ENCODE measurements at places on chromosomes 7 and 10. TPM values are rescaled to one million over a fixed set of nuclear protein-coding genes. Genes with fewer than 3 reads are reported as not detected.

- no peak for DNase-seq
- no peak overlapping the region for H3K4me3 ChIP-seq
- H3K27ac ChIP-seq: no peak overlapping the region
- H3K36me3 ChIP-seq: no peaks in the 10 kb centered on the region
- H3K4me1 ChIP-seq: no peaks in the 10 kb centered on the region
These were observed 1025.8 kb upstream of the LRRN3 start for GRCh38 chr7:110065121-110065520.

DNA sequence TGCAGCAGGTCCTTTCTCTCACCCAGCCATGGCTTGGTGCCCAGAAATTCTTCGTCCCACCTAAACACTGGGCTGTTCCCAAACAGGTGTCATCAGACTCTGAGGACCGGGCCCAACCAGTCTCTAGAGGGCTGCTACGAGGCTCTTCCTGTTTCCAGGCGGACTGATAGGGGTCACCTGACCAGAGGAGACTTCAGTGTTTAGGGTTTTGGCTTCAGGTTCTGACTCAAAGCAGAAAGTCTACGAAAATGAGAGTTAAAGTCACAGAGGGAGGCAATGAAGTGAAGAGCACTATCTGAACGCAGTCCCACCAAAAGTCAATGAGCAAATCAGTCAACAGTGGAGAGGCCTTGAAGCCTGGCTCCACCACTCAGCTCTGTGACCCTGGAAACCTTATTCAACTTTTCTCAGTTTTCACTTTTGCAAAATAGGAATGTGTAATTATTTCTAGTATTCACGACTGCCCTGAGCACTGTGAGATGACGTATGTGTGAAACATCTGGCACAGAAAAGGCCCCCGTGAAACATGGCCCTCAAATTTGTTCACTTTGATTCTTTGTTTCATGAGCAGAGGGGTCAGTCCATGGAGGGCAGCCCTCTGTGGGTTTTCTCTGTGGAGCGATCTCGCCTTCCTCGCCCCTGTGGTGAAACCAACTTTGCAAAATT, 189.9 kb upstream of the PDE1C start:
- no peaks in the 10 kb centered on the region for H3K27me3 ChIP-seq
- H3K27ac ChIP-seq: no peak overlapping the region
- no peak for DNase-seq
- no peaks in the 10 kb centered on the region for H3K4me1 ChIP-seq
- H3K36me3 ChIP-seq: no peaks in the 10 kb centered on the region
- H3K4me3 ChIP-seq: no peak overlapping the region

DNA sequence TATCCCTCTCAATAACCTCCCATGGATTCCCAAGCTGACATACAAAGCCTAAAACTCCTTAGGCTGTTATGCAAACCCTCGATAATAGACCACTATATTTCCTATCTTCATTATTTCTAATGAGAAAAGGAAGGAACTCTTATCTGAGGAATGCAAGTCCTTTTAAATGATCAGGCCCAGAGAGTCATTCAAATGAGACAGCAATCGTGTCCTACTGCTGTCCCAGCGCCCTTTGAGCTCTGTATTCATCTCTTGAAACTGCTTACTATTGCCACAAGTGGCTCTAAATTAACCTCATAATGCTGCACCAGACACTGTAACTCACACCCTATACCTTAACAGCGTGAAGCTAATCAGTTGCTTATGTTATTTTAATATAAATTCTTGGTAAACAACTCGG, 182.1 kb upstream of the NAMPT start:
- peaks cover 6% of the 10 kb centered on the region for H3K4me1 ChIP-seq
- no peak for DNase-seq
- no peak overlapping the region for H3K4me3 ChIP-seq
- no peak overlapping the region for H3K27ac ChIP-seq

The LRRC4 gene
- 4.3 TPM for total RNA-seq

All from gastrocnemius medialis (tissue), 4 donors.